ENCODE measurements at places on chromosomes 12 and 14. TPM values are rescaled to one million over a fixed set of nuclear protein-coding genes. Genes with fewer than 3 reads are reported as not detected.

ABCD2 gene
- total RNA-seq = 0.09 TPM

TAS2R31 gene
- total RNA-seq = 3.0 TPM

TAS2R8 gene
- total RNA-seq = not detected

GATC gene
- 12.2 TPM for total RNA-seq

TMEM132D gene
- not detected for total RNA-seq

ARL6IP4 gene
- 233 TPM for total RNA-seq

SLC39A2 gene
- total RNA-seq = not detected

ASPG gene
- not detected for total RNA-seq

ACVR1B gene
- total RNA-seq = 11.8 TPM

SERPINA5 gene
- total RNA-seq = 0.09 TPM

TSPAN19 gene
- total RNA-seq = 0.16 TPM

PPP1R36 gene
- 0.79 TPM for total RNA-seq

OLR1 gene
- not detected for total RNA-seq

AEBP2 gene
- 20.3 TPM for total RNA-seq

ZNF10 gene
- 7.7 TPM for total RNA-seq
